ENCODE measurements at places on chromosomes 1 and 21.

GRCh38 chr1:158969855-158970254 lies 38.5 kb downstream of the PYHIN1 start:
- DNase-seq: no peak

- DNase-seq: no peak
Observed at GRCh38 chr1:206824331-206824730, 41.1 kb upstream of the IL20 start.

GRCh38 chr21:35136586-35137219 lies 87.6 kb upstream of the RUNX1 start:
- DNase-seq: no peak

DNA sequence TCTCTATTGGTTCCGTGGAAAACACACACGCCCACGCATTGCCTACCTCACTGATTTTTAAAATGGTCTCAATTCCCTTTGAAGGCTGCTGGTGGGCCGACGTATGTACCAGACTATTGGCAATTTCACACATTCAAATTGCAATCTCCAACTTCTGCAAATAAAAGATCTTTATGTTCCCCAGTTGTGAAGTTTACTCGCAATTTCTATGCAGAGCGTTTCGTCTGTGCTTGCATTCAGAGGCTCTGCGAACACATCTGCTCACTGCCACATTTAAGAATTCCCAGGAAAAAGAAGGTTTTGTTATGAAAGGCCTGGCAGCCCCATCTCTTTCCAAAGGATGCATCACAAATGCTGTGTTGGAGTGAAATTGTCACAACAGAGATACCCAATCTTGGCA lies 288.0 kb upstream of the KAZN start:
- DNase-seq: no peak

DNA sequence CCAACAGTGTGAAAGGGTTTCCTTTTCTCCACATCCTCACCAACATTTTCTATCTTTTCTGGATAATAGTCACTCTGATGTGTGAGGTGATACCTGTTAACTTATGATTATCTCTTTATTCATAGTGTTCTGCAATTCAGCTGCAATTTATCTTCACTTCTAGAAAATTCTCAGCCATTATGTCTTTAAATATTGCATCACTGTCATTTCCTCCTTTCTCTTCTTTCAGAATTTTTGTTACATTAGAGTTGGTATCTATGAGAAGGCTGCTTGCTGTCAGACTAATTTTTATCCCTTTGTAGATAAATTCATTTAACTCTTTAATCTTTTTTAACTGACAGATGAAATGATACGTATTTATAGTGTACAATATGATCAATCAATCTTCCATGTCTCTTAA lies 30.5 kb upstream of the ATF3 start:
- no peak for DNase-seq

- no peak for DNase-seq
Observed at GRCh38 chr1:179742717-179743678, at the start of gene FAM163A. FAM163A (plus strand) TSS chr1:179743291; CDS start chr1:179813098, 69,807 bp downstream.

GRCh38 chr1:21293537-21294265 lies 3.4 kb upstream of the ECE1 start:
- DNase-seq: no peak

GRCh38 chr1:89165811-89166210 lies 10.0 kb downstream of the GBP7 start:
- DNase-seq: no peak

DNA sequence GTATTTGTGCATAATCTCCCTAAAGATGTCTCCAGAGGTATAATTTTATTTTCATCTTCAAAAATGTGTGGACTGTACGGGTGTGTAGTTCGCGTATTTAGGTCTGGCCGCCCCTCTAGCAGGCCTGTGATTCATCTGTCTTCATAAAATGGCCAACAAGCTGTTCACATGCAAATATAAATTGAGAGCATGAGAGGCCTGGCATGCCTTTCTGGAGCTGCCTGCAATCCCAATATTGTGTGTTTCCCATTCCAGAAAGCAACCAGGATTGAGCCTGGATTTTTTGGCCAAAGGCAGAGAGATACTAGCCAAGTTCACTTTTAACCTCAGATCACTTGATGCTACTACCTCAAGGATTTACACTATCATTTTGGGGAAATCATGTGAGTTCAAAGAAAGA lies 197.2 kb downstream of the NFIA start:
- DNase-seq: no peak

DNA sequence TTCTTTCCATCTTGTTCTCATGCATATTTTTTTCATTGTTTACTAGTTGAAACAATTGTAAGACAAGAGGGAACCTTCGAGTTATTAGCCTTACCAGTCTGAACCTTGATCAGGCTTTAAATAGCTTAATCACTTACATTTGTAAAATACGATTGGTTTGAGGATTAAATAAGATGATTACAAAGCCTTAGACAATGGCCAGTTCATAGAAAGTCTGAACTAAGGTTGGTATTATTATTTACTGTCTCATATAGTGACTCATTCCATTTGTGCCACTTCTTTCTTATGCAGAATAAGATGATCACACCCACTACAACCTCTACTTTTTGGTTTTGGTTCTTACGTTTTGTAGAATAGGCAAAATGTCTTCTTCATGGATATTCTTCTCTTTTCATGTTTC lies 94.1 kb downstream of the RPE65 start:
- DNase-seq: no peak

- no peak for DNase-seq
Observed at GRCh38 chr1:172663732-172664131, 4.8 kb downstream of the FASLG start.

DNA sequence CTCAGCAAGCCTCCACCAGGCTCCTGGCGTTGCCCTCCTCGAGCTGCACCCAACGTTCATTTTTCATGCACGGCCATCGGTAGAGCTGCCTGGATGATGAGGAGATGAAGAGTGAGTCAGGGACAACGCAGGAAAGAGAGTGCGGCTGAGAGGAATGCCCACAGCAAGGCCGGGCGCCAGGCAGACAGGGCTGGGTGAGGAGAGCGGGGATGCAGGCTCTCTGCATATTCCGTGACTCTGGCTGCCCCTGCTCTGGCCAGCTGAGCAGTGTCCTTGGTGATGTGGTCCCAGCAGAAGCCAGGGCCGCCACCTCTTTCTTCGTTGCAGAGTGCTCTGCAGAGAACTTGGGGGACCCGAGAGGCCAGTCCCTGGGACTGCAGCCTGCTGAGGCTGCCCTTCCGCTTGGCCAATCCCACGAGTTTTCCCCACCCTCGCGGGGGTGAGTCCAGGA lies 10.8 kb downstream of the UMODL1 start:
- DNase-seq: no peak

DNA sequence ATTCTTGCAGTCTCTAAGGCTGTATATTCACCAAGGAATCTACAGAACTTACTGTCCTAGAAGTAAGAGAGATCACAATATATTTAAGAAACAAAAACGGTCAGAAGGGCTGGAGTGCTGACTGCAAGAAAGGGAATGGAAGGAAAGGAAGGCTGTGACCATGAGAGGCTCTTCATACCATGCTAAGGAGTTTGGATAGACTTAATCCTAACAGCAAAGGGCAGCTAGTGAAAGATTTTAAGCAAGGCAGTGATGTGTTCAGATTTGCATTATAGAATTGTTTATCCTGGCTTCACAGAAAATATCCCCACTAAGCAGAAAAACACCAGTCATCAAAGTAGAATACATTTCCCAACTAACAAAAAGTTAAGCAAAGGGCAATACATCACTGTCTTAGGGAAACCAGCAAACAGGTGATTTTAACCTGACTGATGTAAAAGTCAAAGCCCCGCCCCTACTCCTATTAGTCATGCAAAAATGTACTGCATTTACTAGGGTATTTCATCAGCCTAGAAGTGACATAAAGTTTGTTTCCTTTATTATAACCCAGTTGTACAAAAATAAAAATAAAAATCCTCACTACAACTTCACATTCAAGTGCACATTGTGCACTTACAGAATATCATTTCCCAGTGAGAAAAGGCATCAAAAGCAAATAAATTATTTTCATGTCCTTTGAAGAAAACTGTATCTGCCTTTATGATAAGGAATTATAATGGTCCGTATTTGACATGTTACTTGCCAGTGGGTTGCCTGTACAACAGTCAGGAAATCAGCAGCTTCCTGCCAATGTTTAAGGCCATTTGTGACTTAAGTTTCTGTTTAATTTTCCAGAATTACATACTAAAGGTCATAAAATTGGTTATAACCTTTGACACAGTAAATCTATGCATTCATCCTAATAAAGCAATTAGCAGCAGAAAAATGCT lies 17.2 kb downstream of the JAK1 start:
- no peak for DNase-seq

GRCh38 chr1:22529901-22530621 lies 33.2 kb upstream of the EPHA8 start:
- peak; percentile 88 for DNase-seq

DNA sequence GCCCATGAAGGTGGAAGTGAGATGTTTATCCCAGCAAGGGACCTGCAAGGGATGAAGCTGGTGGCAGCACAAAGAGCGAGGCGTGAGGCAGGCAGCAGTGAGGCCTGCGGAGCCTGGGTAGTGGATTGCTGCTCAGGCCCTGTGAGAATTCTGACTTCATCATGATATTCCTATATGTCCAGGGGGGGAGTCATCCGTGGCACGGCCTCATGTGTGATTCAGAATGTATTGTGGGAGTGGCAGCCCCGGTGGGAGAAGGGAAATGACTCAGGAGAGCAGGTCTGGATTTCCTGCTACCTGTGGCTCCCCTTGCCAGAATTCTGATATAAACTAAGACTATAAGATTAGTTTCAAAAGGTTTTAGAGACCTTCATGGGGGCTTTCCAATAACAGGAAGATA lies 240.9 kb downstream of the CAMTA1 start:
- no peak for DNase-seq

GRCh38 chr1:56295949-56296929 lies 283.1 kb downstream of the PLPP3 start:
- DNase-seq: no peak

GRCh38 chr1:41576620-41577019 lies 92.1 kb upstream of the EDN2 start:
- DNase-seq: no peak

DNA sequence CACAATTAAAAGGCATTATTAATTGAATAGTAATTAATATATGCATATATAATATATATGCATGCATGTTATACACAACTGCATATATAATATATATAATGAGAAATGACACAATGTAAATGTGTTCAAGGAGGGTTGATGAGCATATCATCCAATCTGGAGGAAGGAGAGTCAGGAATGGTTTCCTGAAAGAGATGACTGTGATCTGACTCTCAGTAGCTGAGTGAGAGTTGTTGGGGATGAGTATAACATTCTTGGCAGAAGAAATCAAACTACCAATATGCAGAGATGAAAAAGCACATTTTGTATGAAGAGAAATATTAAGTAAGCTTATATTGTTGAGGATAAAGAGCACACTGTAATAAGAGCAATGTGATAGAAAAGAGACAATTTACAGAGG lies 37.3 kb downstream of the F13B start:
- DNase-seq: no peak

DNA sequence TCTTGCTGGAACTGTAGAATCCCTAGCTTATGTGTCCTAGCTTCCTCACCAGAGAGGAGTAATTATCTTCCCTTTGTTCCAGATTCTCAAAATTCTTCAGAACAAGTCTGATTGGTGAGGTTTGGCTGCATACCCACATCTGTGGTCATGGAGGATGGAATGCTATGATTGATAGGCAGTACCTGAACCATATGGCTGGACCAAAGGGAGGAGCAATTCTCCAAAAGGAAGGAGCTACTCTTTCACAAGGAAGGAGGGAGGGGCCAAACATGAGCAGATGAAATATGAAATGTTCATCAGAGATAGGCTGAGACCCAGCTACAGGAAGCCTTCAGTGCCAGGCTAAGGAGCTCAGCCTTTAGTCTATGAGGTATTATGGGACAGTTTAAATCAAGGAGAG lies 5.0 kb upstream of the RNF19B start:
- no peak for DNase-seq

DNA sequence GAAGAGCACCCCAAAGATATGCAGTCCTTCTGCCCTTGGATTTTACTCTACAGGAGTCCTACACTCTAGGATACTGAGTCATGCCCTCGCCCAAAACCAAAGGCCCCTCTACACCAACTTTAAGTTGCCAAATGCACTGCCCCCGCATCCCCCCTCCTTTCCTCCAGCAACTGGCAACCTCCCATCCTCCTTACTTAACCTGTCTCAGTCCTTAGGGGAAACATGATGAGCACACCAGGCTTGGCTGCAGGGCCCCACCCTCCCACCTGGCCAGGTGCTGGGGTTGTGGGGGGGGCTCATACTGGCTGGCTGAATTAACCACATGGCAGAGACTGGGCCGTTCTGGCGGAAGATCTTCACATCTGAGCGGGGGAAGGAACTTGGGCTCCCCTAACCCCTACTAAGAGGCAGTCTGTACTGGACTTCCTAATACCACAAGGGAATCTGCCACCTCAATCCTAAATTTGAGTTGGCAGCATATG lies 1.2 kb downstream of the HDGF start:
- DNase-seq: no peak

- no peak for DNase-seq
Observed at GRCh38 chr1:247281001-247281574, 25.2 kb downstream of the VN1R5 start.

Measured in left forelimb (tissue), 1 donor.